ENCODE measurements at places on chromosomes 4 and X.

DNA sequence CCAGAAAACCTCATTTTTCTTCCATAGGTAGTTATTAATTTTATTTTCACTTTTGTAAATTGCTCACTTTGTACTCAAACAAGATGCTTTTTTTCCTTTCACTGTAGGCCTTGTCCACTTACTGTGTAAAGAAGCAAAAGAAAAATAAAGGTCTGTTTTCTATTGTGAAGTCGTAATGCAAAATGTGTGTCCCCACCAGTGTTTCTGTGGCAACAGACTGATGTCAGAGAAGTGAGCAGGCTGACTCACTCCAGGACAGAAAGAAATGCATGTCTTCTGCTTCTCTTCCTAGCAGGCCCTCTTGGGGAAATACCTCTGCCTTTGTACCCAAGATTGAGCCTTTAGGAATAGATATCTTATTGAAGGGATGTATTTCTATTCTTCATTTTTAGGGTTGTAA, 30.3 kb downstream of the INPP4B start:
- DNase-seq, result no peak

GRCh38 chr4:152352622-152353116, 183.2 kb downstream of the FBXW7 start:
- DNase-seq, result no peak

DNA sequence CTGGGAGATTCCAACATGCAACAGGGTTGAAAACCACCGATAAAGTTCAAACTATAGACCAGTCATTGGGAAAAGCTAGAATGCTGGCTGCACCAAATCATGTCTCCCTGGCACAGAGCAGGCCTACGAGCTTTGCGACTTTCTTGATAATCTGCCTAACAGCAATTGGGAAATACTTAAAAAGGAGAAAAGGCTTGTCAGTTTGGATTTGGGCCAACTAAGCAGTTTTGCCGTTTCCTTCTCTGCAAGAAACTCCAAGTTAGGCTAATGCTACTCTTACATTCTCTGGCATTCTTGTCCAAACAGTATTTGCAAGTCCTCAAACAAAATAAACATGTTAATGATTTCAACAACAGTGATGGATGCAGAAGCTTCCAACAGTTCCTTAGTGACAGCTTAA, 87.9 kb downstream of the PDK3 start:
- no peak for DNase-seq

DNA sequence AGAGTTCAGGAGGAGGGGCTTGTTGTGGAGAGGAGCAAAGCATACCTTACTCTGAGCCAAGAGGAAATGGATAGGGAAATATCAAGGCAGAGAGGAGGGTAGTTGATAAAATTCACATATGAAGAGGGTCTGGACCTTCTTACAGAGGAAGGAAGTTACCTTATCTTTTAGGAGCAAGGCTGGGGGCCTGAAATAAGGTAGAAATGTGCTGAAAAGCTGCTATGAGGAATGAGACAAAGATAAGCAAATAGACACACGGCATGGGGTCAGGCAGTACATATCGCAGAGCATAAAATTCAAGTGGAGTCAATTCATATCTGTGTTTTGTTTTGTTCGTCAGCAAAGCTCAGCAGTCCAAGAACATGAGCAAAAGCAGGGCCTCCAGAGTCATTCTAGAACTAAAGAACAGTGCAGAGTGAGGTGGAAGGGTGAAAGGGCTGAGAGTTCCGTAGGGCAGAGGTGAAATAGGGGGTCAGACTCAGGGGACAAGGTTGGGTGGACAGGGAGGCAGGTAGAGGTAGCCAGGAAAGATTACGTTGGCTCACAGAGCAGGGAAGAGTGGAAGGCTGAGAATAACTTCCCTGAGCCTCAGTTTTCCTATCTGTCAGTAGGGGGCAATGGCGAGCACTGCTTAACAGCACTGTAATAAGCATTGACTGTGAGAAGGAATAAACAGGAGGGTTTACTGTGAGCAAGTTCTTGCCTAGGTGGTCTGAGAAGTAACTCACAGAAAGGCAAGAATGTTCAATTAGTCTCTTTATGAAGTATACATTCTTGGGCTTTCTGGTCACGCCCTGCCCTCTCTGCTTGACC, 9.2 kb downstream of the VSIG4 start:
- DNase-seq, result no peak

- no peak for DNase-seq
These were observed 64.3 kb downstream of the METTL14 start for GRCh38 chr4:118749347-118749988.

DNA sequence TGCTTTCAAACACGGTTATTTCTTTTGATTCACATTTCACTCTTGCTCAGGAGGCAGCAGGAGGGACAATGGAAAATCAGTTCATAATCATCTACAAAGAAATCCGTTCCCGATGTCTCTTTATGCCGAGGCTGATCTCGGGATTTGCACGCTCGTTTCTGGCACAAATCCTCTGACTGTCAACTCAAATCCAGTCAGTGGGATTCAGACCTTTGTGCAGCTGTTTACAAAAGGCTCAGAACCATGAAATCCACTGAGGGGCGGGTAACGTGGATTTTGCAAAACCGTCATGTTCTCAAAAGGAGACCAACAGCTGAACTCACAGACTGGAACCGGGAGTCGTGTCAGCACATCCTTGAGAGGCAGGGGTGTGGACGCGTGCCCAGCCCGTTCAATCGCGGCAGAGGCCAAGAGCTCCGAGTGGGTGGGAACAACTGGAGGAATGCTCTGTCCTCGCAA, 46.4 kb downstream of the ACOX3 start:
- no peak for DNase-seq

- DNase-seq, result no peak
These were observed 61.5 kb upstream of the FAM241A start for GRCh38 chr4:112083587-112084347.

- no peak for DNase-seq
These were observed 387.0 kb upstream of the ACTRT1 start for GRCh38 chrX:128439159-128439558.

- peak; percentile 49 for DNase-seq
These were observed 42.7 kb downstream of the ASMT start for GRCh38 chrX:1657367-1658070.

DNA sequence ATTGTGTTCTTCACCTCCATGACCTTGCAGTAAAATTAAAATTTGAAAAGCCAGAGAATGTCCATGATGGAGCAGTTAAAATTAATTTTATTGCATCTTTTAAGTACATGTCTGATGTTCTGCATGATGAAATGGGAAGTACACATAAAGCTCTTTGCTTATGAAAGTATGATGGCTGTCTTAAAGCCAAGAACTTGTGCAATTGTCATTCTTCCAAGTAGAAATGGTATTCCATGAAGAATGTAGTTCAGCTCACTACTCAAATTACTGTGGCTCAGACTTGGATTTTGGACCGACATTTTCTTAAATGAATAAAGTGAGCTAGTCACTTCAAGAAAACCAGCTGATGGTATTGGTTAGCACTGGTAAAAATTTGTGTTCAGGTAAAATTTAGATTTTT, 161.7 kb upstream of the CXCL13 start:
- no peak for DNase-seq

DNA sequence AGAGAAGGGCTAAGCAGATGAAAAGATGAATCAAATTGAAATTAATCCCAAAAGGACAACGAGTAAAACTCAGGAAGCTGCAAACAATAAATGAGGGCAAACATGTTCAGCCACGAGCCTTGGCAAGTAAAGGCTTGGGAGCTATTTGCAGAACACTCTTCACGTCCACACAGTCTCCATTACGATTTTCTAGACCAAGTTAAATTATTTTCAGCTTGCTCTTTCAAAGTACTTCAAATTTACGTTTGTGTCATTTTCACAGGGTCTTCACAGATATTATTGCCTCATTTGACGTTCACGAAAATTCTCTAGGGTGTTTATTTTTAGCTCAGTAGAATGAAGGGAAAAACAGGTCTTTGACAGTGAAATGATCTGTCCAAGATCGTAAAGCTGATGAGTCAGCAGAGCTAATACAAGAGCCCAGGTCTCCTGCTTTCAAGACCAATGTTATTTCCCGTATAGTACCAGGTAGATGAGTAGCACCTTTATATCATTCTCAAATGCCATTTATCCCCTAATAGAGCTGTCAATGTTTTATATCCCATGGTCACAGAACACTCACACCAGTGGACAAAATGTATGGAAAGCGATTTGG, 20.9 kb downstream of the KLB start:
- DNase-seq, result no peak

DNA sequence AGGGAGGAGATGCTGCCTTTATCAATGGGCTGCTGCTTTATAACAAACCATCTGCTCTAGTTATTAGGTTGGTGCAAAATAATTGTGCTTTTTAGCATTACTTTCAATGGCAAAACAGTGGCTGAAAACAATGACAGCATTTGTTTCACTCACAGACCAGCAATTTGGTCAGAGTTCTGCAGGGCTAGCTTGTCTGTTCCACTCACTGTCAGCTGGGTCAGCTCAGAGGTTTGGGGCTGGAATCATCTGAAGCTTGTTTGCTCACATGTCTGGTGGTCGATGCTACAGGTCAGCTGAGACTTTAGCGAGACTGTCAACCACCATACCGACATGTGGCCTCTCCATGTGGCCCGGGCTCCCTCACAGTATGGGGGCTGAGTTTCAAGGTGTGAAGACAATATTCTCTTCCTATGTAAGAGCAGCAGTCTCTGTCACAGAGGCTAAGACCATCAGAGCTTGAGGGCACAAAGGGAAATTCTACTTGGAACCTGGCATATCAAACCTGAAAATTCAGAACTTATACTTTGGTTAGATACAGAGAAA, 81.3 kb upstream of the LIMCH1 start:
- DNase-seq, result no peak

DNA sequence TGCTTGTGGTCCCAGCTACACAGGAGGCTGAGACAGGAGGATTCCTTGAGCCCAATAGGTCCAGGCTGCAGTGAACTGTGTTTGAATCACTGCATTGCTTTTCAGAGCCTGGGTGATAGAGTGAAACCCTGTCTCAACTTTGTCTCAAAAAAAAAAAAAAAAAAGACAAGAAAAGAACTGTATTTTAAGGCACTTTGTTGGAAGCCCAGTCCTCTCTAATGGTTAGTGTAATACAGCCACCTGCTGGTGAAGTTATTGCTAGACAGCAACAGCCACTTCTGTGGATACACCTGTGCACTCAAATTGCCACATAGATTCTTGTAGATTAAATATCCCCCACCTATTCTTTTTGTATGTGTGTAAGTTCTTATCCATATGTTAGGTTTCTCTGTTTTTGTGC, 10.1 kb upstream of the FGG start:
- DNase-seq, result peak; percentile 18

DNA sequence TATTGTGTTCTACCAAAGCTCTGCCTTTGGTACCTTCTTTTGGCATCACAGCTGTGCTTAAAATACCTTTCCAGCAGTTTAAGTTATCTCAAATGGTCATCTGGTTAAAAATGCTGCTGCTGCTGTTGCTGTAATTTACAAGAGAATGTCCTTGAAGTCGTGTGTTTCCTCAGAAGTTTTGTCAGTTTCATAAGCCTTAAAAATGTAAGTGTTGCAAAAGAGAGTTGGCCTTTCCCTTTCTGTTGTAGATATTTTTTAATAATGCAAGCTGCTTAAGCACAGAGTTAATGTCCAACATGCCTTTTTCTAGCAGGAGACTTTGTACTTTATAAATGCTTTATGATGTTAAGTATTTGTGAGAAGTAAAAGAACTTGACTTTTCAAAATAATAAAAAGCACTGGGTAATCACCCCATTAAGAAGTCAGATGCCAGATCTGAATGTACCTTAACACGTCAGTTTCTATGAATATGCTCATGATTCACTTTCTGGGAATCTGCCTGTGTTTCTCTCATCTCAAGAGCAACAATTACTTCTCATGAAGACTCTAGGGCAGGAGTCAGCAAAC, 35.3 kb upstream of the TENM3 start:
- no peak for DNase-seq

DNA sequence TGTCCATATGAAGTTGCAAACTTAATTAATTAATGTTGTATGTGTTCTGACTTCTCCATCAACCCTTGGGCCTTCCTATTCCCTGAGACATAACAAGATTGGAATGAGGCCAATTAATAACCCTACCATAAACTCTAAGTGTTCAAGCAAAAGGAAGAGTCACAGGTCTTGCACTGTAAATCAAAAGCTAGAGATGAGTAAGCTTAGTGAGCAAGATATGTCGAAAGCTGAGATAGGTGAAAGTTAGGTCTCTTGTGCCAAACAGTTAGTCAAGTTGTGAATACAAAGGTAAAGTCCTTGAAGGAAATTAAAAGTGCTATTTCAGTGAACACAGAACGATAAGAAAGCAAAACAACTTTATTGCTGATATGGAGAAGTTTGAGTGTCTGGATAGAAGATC, 58.2 kb upstream of the GPRIN3 start:
- no peak for DNase-seq

- no peak for DNase-seq
These were observed 19.8 kb upstream of the TBC1D14 start for GRCh38 chr4:6889736-6890324.

- DNase-seq, result no peak
These were observed 4.2 kb upstream of the SRPK3 start for GRCh38 chrX:153776611-153777045.

DNA sequence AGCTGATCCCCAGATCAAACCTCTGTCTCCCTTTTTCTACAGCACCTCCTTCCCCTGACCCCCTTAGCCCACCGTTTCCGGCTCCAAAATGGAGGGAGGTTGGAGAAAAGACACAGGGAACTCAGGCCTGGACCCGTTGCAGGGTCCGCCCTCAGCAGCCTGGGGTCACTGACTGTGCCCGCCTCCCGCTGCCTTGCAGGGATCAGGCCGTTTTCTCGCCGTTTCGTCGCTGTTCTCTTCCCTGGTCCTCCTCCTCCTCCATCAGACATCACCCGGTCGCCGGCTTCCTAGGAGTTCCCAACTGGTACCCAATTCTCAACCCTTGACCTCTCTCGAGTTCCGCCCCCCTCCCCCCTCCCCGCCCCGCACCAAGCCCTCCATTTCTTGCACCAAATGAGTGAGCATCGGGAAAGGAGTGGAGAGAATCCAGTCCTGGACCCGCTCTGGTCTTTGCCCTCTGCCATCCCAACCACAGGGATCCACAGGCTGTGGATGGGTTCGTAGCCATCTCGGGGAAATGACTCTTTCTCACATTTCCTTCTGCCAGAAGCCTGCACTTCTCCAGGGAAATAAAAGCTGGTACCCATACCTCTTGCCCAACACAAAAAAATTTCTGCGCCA, 493 bp downstream of the TCEAL5 start:
- no peak for DNase-seq

DNA sequence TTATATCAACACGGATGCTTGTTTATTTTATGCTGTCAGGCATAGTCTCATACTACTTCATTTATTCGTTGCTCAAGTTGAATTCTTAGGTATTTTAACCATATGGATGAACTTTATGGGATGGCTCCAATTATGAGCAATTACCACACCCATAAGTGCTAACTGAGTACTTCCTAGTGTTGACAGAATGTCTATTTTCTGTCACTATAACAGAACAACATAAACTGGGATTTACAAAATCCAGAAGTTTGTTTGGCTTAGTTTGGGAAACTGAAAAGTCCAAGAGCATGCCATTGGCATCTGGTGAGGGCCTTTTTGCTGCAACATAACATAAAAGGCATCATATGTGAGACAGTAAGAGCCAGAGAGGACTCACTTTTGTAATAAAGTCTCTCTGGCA, 21.0 kb downstream of the SULT1E1 start:
- DNase-seq, result no peak

- no peak for DNase-seq
These were observed 47.4 kb upstream of the APOOL start for GRCh38 chrX:84956304-84956703.

GRCh38 chr4:103429283-103429682, 231.1 kb upstream of the CENPE start:
- no peak for DNase-seq
